Psoas muscle (tissue), 8 donors: ENCODE measurements at places on chromosomes 2 and 18. TPM values are rescaled to one million over a fixed set of nuclear protein-coding genes. Genes with fewer than 3 reads are reported as not detected.

Gene FSIP2
- 0.34 TPM for total RNA-seq

DNA sequence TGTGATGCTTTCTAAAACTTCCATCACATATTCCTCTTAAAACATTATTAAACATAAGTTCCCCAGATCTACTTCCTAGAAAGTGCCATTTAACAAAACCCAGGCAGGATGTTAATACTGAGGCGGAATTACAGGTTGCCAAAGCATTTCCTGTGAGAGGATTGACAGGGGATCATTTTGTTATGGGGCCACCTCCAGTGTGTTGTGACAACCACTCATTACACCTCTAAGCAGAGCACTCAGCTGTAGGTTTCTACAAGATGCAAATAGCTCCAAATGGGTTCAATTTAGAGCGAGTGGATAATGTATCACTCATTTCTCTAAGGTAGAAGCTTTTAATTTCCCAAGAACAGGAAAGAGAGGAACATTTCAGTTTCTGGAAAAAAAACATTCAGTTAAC, 1429.5 kb upstream of the ACVR2A start:
- DNase-seq: no peak

GRCh38 chr2:192246297-192246696, 51.6 kb upstream of the TMEFF2 start:
- DNase-seq: no peak

- no peak for DNase-seq
Observed at GRCh38 chr18:54127759-54128378, 96.6 kb downstream of the MBD2 start.

Gene LYG2
- total RNA-seq: not detected

GRCh38 chr2:11749646-11750349, 3.4 kb downstream of the LPIN1 start:
- no peak for DNase-seq

Gene SERPINB10
- total RNA-seq: not detected

DNA sequence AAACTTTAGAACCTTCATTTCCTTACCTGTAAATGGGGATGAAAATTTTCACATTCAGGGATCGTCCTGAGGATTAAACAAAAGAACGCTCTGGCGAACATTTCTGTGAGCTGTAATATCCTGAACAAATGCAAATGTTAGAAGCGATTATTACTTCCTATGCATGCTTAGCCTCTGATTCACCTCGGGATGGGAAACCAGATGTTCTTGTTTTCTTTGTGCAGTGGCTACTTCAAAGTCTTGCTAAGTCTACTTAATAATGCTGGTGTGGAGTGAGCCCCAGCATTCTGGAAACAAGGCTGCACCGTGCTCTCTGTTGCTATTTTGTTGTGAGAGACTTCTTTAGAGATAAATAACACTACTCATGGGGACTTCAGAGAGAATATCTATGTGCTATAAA, 119.1 kb upstream of the PELI1 start:
- DNase-seq: no peak

- DNase-seq: no peak
Observed at GRCh38 chr2:71640489-71640888, 187.1 kb downstream of the DYSF start.

Gene SERPINB3
- not detected for total RNA-seq

DNA sequence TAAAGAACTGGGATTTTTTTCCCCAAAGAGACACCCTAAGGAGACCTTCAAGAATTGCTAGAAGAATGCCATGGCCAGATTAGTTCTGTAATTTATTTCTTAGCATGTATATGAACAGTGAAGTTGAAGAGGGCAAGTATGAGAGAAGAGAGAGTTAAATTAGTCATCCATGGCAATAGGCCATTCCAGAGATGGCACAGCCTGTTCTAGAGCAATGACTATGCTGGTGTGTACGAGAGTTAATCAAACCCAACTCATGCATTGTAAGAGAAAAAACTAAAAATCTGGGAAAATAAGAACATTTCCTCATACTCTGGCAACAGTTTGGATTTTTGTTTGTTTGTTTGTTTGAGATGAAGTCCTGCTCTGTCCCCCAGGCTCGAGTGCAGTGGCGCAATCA, 112.1 kb upstream of the PIK3C3 start:
- DNase-seq: no peak

GRCh38 chr2:162912787-162913186, 74.2 kb upstream of the KCNH7 start:
- no peak for DNase-seq

Gene PPP1R1C
- not detected for total RNA-seq

Gene ZNF532
- 105 TPM for total RNA-seq

DNA sequence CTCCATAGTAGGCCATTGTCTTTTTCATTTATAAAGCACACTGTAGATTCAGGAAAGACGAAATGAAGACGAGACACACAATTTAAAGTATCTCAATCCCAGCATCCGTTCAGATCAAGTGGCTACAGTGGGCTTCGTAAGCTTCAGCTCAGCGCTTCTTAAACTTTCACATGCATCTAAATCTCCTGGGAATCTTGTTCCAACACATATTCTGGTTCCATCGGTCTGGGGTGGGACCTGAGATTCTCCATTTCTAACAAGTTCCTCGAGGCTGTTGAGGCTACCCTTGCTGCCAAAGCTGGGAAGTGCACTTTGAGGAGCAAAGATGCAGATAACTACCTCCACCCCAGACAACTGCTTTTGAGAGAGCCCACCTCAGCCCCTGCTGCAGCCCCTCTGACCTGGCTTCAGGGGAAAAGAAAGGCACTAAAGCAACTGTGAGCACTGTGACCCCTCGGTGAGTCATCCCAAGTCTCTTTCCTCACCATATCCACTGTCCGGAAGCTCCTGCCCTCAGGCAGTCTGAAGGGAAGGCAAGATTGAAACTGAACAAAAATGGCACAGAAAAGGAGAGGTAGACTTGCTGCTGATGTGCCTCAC, 201.1 kb upstream of the FBXO11 start:
- no peak for DNase-seq

Gene RGPD3
- total RNA-seq: 0.06 TPM

- no peak for DNase-seq
Observed at GRCh38 chr18:70041459-70042050, 93.9 kb upstream of the CD226 start.

DNA sequence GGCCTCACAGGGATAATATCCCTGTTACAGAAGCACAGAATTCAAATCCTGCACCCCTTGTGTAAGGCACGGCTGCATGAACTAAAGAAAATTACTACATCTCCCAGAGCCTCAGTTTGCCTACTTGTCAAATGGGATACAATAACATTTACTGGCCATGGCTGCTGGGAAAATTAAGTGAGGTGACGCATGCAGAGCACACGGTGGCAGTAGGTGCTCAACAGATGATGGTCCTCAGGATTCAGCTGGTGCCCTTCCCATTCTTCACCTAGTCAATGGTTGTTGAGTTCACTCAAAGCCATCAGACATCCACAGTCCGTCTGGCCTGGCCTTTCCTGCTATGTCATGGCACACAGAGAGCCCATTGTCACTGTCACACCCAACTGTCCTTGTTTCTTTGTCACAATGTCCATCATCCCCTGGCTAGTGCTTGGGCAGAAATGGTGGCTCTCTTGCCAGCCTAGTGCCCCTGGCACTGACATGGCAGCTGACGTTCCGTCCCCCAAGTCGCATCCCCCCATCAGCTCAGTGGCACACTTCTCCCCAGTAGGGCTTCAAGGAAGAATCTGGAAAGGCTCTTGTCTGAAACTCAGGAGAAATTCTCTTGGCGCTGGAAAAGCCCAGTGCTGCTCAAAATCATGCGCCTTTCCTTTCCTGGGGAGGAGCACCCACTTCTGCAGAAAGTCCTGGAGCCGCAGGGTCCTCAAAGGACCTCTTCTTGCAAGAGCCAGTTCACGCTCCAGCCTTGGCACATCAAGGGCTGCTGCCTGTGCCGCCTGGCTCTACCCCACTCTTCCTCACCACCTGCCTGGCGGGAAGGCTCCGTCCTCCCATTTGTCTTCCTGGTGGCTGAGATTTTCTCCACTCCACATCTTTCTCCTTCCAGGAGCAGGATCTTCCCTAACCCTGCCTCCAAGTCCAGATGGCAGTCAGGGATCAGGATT, 55.9 kb upstream of the SLC66A3 start:
- DNase-seq: no peak

Gene SERPINB13
- not detected for total RNA-seq

- DNase-seq: no peak
Observed at GRCh38 chr2:216283038-216283900, 89.0 kb downstream of the MARCHF4 start.

GRCh38 chr18:27143580-27144287, 41.4 kb downstream of the CHST9 start:
- DNase-seq: peak; percentile 14

Gene ITGA4
- total RNA-seq: 2.6 TPM
